Caki2 (cell line): ENCODE measurements at places on chromosomes 1 and 21. TPM values are rescaled to one million over a fixed set of nuclear protein-coding genes. Genes with fewer than 3 reads are reported as not detected.

- DNase-seq = no peak
Measured at GRCh38 chr1:55216096-55216495, 932 bp upstream of the USP24 start.

DNA sequence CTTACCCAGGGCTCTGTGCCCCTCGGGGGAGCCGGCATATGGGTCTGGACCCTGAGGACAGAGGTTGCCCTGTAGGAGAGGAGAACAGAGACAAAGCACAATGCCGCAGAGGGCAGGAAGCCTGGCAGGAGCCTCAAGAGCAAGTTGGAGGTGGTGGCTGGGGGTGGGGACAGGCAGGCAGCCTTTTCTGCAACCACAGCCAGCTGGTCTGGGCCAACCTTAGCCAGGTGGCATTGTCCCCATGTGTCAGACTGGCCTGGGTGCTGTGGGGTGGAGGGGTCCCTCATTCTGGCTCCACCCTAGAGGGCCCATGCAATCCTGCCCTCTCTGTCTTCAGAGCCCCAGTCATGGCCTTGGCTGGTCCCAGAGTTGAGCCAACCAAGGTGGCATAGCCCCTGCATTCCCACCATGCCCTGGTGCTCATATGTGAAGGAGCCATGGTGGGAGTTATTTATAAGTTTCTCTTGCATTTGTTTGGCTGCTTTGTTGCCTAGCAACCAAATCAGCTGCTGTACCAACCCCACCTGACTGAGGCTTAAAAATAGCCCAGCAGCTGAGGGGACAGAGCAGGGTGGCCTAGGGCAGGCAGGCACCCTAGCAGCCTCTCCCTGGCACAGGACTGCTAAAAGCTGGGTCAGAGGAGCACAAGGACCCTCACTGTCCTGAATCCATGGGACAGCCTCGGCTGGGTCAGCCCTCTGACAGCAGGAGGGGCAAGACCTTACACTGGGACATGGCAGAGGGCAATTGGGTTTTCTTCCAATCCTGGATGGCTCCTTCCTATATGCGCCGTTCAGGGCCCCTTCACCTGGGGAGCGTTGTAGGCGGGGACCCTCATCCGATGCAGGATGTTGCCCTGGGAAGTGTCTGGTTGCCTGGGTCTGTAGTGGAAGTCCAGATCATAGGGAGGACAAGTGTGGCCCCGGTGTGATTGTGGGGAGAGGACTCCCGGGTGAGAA is 19.5 kb downstream of the MAP7D1 start:
- DNase-seq = no peak

- no peak for DNase-seq
Measured at GRCh38 chr1:155182052-155182550, 8.5 kb downstream of the TRIM46 start.

- DNase-seq = no peak
Measured at GRCh38 chr1:218369688-218370511, 24.8 kb downstream of the TGFB2 start.

- DNase-seq = no peak
Measured at GRCh38 chr1:225851805-225852204, 30.4 kb downstream of the TMEM63A start.

- no peak for DNase-seq
Measured at GRCh38 chr1:92964998-92965397, 3.7 kb upstream of the DIPK1A start.

DNA sequence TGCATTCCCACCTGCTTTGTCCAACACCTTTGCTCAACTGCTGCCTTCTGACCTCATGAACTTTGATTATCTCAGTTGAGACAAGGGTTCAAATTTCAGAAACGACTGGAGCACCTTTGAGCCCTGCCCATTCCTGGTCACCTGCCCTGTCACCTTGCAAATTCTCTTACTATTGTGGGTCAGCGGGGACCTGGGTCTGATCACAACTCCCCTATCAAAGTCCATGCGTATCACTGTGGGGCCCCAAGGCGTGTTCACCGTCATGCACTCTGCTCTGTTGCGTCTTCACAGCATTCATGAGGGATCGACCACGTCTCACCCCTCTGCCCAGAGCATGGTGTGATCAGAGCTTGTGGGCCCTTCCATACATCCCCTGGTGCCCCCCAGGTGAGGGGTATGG is 12.9 kb downstream of the PTPRF start:
- DNase-seq = no peak

- no peak for DNase-seq
Measured at GRCh38 chr1:200737647-200738291, 924 bp upstream of the CAMSAP2 start.

DNA sequence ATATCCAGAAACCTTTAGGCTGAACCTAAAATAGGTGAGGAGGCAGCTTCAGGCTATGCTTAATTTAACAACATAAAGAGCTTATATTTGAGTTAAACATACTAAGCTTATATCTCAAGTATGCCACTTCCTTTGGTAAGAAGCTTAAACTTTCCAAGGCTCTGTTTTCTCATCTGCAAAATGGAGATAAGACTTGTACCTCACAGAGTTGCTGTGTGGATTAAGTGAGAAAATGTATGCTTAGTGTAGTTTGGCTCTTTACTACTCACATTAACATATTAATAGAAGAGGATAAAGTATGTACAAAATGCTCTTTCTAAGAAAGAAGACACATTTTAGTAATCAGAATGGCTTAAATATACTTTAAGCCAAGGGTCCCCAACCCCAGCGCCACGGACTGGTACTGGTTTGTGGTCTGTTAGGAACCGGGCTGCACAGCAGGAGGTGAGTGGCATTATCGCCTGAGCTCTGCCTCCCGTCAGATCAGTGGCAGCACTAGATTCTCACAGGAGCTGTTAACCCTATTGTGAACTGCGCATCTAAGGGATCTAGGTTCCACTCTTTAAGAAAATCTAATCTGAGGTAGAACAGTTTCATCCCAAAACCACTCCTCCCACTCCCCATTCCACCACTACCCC is 77.2 kb downstream of the HS2ST1 start:
- DNase-seq = no peak

Gene FMO4
- 0.32 and 2.0 TPM in 2 replicates for total RNA-seq

Gene SLC6A17
- 1.3 and 3.2 TPM in 2 replicates for total RNA-seq

Gene FABP3
- not detected in 2 replicates for total RNA-seq

Gene SPRR1B
- not detected in 2 replicates for total RNA-seq

Gene MIXL1
- total RNA-seq = not detected in 2 replicates

Gene NPPA
- not detected in 2 replicates for total RNA-seq

Gene DDR2
- not detected in 2 replicates for total RNA-seq

Gene CIART
- 10.3 and 15.3 TPM in 2 replicates for total RNA-seq
